Vagina (tissue), 2 donors: ENCODE measurements at places on chromosomes 13 and 19. TPM values are rescaled to one million over a fixed set of nuclear protein-coding genes. Genes with fewer than 3 reads are reported as not detected.
A peak's percentile ranks its signal among the peaks of the same experiment; 100 is the strongest.

ADGRE3 gene
- total RNA-seq = not detected

DNA sequence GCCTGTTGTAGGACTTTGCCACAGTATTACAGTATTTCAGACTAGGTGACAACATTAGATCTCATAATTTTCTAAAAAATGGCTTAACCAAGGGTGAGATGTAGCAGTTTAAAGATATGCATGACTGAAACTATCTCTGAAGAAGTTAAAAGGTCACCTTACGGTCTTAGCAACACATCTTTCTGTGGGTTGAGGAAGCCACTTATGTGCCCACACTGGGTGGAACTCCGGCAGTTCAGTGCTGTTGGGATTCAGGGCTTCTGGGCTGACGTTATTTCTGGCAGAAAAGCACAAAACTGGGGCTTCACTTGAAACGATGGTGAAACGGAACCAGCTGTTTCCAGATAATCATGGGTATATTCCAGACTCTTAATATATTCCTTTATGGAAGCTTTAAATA lies 697.3 kb downstream of the PCDH9 start:
- H3K27ac ChIP-seq = no peak overlapping the region
- no peaks in the 10 kb centered on the region for H3K36me3 ChIP-seq
- H3K4me3 ChIP-seq = no peak overlapping the region
- DNase-seq = no peak
- H3K4me1 ChIP-seq = no peaks in the 10 kb centered on the region

- no peaks in the 10 kb centered on the region for H3K4me1 ChIP-seq
- H3K4me3 ChIP-seq = no peak overlapping the region
- H3K27ac ChIP-seq = no peak overlapping the region
- no peak for DNase-seq
- no peaks in the 10 kb centered on the region for H3K27me3 ChIP-seq
- no peaks in the 10 kb centered on the region for H3K36me3 ChIP-seq
Observed at GRCh38 chr13:28744091-28744536, 25.3 kb upstream of the SLC46A3 start.

DNA sequence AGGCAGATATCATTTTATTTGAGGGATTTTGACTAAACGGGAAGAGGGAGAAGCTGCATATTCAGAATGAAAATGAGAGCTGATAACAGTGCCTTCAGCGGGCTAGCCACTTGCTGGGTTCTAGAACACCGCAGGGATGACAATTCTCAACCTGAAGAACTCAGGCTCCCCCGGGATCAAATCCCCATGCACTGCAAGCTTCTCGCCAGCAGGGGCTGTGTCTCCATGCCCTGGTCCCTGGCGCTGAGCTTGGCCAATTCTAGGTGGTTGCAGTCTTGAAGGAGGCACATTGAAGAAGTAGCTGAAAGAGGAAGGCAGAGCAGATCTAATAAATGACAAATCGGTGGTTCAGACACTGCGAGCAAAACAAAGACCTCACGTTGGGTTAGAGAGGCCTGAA lies 128.7 kb downstream of the UQCRFS1 start:
- H3K4me3 ChIP-seq = no peak overlapping the region
- H3K27me3 ChIP-seq = no peaks in the 10 kb centered on the region
- DNase-seq = no peak

GRCh38 chr19:29610213-29610573 lies 4.1 kb downstream of the POP4 start:
- H3K4me3 ChIP-seq = no peak overlapping the region
- H3K27ac ChIP-seq = no peak overlapping the region
- H3K36me3 ChIP-seq = peaks cover 37% of the 10 kb centered on the region
- no peaks in the 10 kb centered on the region for H3K27me3 ChIP-seq
- peaks cover 16% of the 10 kb centered on the region for H3K4me1 ChIP-seq
- DNase-seq = no peak

DNA sequence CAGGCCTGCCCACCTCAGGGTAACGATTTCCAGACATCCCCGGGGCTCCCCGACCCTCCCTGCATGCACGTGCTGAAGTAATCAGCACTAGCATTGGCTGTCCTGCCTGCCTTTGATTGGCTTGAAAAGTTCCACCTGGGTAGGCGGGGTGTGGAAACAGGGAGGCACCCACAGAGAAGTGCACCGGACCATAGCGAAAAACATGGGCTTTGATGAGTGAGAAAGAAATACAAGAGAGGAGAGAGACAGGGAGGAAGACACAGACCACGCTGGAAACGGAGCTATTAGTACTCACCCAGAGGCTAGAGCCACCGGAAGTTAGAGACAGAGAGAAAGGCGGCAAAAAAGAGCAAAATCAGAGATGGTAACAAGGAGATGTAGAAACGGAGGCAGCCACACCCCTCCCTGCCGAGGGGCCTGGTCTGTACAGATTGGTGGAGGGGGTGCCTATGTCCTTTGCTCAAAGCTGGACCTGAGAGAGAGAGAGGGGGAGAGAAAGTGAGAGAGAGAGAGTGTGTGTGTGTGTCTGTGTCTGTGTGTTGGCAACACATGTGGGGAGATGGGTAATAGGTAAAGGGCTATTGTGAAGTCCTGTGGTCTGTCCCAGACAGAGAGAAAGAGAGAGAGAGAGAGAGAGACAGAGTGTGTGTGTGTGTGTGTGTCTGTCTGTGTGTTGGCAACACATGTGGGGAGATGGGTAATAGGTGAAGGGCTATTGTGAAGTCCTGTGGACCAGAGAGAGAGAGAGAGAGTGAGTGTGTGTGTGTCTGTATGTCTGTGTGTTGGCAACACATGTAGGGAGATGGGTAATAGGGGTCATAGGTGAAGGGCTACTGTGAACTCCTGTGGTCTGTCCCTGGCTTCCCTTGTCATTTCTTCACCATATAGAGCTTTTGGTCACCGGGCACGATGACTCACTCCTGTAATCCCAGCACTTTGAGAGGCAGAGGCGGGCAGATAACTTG lies 2.9 kb downstream of the CGB3 start:
- no peaks in the 10 kb centered on the region for H3K36me3 ChIP-seq
- no peak overlapping the region for H3K27ac ChIP-seq
- H3K4me1 ChIP-seq = peaks cover 26% of the 10 kb centered on the region
- DNase-seq = no peak
- H3K27me3 ChIP-seq = peaks cover 6% of the 10 kb centered on the region

DNA sequence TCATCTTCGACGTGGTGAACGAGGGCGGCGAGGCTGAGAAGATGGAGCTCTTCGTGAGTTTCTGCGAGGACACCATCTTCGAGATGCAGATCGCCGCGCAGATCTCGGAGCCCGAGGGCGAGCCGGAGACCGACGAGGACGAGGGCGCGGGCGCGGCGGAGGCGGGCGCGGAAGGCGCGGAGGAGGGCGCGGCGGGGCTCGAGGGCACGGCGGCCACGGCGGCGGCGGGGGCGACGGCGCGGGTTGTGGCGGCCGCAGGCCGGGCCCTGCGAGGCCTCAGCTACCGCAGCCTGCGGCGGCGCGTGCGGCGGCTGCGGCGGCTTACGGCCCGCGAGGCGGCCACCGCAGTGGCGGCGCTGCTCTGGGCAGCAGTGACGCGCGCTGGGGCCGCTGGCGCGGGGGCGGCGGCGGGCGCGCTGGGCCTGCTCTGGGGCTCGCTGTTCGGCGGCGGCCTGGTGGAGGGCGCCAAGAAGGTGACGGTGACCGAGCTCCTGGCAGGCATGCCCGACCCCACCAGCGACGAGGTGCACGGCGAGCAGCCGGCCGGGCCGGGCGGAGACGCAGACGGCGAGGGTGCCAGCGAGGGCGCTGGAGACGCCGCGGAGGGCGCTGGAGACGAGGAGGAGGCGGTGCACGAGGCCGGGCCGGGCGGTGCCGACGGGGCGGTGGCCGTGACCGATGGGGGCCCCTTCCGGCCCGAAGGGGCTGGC lies 52.6 kb downstream of the MAP4K1 start:
- no peaks in the 10 kb centered on the region for H3K4me1 ChIP-seq
- H3K27ac ChIP-seq = no peak overlapping the region
- no peaks in the 10 kb centered on the region for H3K27me3 ChIP-seq
- DNase-seq = no peak
- peak overlapping the region; percentile 36 for H3K4me3 ChIP-seq

STARD13 gene
- total RNA-seq = 33.1 TPM

IGLON5 gene
- not detected for total RNA-seq

ZSCAN4 gene
- not detected for total RNA-seq
